ENCODE measurements at places on chromosomes 13 and 19.

- DNase-seq: no peak
Measured at GRCh38 chr13:98189841-98190505, 12.9 kb upstream of the RNF113B start.

GRCh38 chr13:33261387-33262061 is 24.0 kb downstream of the STARD13 start:
- no peak for DNase-seq

DNA sequence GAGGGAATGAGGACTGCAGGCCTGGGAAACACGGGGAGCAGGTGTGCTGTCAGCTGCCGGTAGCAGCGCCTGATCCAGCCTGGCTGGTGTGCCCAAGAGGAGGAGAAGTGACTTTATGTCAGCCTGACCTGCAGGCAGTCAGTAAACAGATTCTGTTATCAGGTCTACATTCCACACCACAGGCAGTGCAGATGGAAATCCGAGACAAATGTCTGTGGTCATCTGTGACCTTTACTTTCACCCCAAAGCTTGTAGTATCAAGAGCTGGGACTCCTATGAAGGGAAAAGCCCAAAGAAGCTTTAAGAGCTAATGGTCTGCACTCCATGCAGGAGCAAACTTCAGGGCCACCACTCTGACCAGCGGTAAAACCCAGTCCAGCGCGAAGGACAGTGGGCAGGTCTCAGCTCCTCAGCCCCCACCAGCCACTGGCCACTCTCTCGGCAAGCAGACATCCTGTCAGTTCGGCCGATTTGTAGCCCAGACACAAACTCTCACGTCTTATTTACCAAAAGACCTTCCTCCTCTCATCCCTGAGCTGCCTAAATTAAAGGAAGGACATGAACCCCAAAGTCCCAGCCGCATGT is 7.7 kb downstream of the EPS15L1 start:
- DNase-seq: no peak

DNA sequence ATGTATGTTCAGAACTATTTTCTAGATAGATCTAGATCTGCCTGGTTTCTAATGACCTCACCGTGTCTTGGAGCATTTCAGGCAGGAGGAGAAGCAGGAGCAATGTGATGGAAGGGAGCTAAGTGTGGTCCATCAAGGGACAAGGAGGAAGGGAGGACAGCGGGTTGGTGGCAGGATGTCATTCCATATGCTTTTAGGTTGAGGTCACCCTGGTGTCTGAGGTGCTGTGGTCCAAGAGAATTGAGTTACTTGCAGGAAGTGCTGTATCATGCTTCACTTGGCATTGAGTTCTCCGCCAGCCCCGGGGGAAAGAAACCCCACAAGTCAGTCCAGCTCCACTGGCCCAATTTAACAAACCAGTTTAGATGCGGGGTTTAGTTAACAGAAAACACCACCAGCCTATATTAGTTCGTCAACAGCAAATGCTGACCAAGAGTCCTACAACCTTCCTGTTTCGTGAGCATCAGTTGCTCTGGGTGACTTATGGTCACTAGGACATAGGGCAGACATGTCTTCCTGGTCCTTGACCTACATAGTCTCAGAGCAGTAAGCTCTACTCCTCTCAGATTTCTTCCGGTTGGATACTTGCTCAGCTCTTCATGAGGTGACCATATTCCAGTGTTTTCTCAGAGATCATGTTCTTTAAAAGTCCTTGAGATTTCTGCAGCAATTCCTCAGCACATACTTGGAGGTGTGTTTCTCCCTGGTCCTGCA is 79.4 kb downstream of the MBNL2 start:
- no peak for DNase-seq

DNA sequence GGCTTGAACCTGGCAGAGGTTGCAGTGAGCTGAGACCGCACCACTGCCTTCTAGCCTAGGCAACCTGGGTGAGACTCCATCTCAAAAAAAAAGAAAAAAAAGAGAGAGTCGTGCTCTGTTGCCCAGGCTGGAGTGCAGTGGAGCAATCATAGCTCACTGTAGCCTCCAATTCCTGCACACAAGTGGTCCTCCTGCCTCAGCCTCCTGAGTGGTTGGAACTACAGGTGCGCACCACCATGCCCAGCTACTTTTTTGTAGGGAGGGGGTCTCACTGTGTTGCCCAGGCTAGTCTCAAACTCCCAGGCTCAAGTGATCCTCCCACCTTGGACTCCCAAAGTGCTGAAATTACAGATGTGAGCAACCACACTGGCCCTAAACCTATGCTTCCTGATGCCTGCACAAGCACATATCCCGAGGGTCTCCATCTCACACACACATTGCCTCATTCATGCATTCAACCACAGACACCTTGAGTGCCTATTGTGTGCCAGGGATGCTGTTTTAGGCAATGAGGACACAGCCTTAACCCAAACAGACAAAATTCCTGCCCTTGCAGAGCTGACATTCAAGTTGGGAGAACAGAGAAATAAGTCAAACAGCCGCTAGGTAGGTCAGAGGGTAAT is 2.2 kb downstream of the ANGPTL6 start:
- DNase-seq: no peak

DNA sequence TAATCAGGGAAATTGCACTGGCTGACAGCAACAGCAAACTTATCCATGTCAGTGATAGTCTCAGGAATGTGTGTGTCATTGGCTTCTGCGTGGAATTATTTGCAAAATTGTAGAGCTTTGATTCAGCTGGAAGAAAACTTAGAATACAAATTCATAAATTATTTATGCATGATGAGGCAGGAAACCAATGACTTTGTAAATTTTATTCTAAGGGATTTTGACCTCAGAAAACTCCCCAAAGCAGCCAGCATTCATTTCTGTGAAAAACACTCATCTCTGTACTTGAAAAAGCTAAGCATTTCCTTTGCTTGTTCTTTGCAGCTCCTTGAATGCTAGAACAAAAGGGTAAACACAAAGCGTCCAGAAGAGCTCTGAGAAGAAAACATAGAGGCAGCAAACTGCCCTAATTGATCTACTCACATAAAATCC is 162.4 kb downstream of the DCT start:
- no peak for DNase-seq

DNA sequence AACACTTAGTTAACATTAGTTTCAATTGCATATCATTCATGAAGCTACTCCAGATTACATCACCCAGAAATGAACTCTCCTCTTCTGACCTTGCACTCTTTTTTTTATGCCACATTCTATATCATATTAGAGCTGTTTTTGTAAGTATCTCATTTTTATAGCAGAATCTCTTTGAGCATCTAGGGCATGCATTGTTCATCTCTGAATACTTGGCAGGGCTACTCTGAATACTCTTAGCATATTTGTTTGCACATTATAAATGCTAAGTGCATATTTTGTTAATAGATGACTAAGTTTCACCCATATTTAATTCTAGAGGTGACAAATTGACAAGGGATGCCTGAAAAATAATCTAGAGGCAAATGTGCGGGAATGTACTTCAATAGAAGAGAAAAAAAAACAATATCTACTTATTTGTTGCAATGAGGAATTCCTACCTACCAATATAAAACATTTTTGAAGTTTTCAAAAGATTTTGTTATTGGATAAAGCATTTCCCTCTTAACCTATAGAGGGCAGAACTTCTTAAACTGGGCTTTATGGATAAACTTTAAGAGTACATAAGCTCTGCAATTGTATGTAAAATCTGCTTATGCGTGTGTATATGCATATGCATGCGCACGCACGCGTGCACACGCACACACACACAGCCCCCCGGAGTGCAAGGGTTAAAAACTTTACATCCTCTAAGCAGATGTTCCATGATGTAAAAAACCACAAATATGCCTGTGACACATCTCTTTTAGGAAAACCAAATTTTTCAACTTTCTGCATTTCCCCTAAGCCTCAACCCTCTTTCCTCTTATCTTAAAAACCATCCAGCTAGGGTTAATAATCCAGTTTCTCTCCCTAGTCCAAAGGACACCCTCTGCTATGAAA is 73.0 kb upstream of the OXGR1 start:
- no peak for DNase-seq
